Fibroblast of lung (primary cell): ENCODE measurements at places on chromosomes 13 and 19.

DNA sequence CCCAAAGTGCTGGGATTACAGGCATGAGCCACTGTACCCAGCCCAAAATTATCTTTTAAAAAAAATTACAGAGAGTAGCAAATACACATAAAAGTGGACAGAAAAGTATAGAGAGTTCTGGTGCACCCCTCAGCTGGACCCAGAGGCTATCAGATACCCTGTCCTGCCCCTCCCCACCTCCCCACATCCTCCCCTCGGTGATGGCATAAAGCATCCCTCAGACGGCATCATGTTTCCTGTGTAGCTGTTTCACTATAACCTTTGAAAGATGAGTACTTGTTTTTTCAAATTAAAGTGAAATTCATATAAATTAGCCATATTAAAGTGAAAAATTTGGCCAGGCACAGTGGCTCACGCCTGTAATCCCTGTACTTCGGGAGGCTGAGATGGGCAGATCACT, 20.1 kb downstream of the SLC27A1 start:
- DNase-seq, result no peak
- no peaks in the 10 kb centered on the region for H3K36me3 ChIP-seq
- H3K4me1 ChIP-seq, result no peaks in the 10 kb centered on the region
- no peaks in the 10 kb centered on the region for H3K27me3 ChIP-seq

GRCh38 chr13:46170687-46171086, 11.3 kb downstream of the LCP1 start:
- no peaks in the 10 kb centered on the region for H3K27me3 ChIP-seq
- H3K4me3 ChIP-seq, result no peak overlapping the region
- no peaks in the 10 kb centered on the region for H3K4me1 ChIP-seq

- H3K27me3 ChIP-seq, result no peaks in the 10 kb centered on the region
- no peaks in the 10 kb centered on the region for H3K4me1 ChIP-seq
- no peak overlapping the region for H3K27ac ChIP-seq
- DNase-seq, result no peak
- no peaks in the 10 kb centered on the region for H3K36me3 ChIP-seq
Observed at GRCh38 chr19:30169196-30169900, 202.8 kb upstream of the ZNF536 start.

GRCh38 chr13:79406597-79406908, 498 bp upstream of the RBM26 start:
- H3K4me1 ChIP-seq, result no peaks in the 10 kb centered on the region
- H3K27me3 ChIP-seq, result no peaks in the 10 kb centered on the region
- no peak for DNase-seq
- H3K36me3 ChIP-seq, result no peaks in the 10 kb centered on the region
- peak overlapping the region; percentile 95 for H3K27ac ChIP-seq
- peak overlapping the region; percentile 72 for H3K4me3 ChIP-seq

GRCh38 chr19:29683009-29683408, 17.7 kb downstream of the PLEKHF1 start:
- no peak overlapping the region for H3K4me3 ChIP-seq
- peak; percentile 69 for DNase-seq
- peaks cover 16% of the 10 kb centered on the region for H3K4me1 ChIP-seq
- no peaks in the 10 kb centered on the region for H3K27me3 ChIP-seq
- no peak overlapping the region for H3K27ac ChIP-seq

DNA sequence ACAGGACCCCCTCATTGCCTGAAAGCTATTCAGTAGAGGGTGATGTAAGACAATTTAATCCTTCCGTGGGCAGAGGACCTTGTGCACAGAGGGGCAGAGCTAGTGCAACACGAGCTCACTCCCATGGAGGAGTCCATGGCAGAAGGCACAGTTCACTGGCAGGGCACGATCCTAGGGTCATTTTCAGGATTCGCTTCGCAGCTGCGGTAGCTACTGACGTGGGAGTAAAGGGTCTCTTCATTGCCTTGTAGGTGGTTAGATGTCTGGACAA, 207.8 kb downstream of the FOXO1 start:
- H3K36me3 ChIP-seq, result no peaks in the 10 kb centered on the region
- H3K4me1 ChIP-seq, result no peaks in the 10 kb centered on the region
- H3K4me3 ChIP-seq, result no peak overlapping the region
- H3K27ac ChIP-seq, result no peak overlapping the region
- no peaks in the 10 kb centered on the region for H3K27me3 ChIP-seq
- DNase-seq, result no peak

DNA sequence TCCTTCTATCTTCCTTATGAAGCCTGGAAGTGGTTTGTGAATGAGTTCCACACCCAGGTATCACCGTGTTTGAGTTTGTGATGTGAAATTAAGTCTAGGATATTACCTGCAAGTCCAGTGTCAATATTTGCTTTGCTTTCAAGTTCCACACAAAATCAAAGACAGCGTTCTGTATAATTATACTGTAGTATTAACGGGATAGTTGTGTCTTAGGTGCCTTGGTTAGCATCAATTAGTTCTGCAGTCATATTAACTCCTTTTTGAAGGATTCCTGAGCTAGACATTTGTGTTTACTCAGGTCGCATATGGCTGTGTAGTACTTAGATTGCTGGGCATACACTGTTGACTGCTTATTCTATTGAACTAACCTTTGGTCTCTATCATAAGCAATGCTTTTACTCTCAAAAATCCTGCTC, 54.4 kb downstream of the ERCC5 start:
- no peak overlapping the region for H3K27ac ChIP-seq
- no peak for DNase-seq
- H3K4me3 ChIP-seq, result no peak overlapping the region
- H3K4me1 ChIP-seq, result no peaks in the 10 kb centered on the region

DNA sequence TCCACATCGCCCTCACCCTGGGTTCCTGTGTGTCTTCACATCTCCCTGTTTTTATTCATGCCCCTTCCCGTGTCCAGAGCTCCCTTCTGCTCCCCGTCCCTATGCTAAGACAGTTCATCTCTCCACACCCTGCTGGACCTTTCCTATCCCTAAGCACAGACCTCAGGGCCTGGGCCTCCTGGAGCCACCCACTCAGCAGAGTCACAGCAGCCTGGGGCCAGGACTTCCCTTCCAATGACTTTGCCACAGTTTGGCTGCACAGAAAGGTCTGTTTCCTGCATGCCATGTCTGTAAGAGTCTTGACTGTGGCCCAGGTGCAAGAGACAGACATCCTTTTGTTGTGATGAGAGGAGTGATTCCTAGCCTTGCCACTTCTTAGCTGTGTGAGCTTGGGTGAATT, 470.7 kb downstream of the TSHZ3 start:
- no peaks in the 10 kb centered on the region for H3K27me3 ChIP-seq
- H3K27ac ChIP-seq, result no peak overlapping the region
- H3K4me3 ChIP-seq, result no peak overlapping the region
- no peak for DNase-seq
- no peaks in the 10 kb centered on the region for H3K36me3 ChIP-seq
- no peaks in the 10 kb centered on the region for H3K4me1 ChIP-seq

GRCh38 chr13:45951724-45952123, 100.2 kb upstream of the SIAH3 start:
- H3K4me1 ChIP-seq, result no peaks in the 10 kb centered on the region
- H3K36me3 ChIP-seq, result no peaks in the 10 kb centered on the region
- no peaks in the 10 kb centered on the region for H3K27me3 ChIP-seq
- no peak overlapping the region for H3K27ac ChIP-seq
- no peak overlapping the region for H3K4me3 ChIP-seq
